Astrocyte (in vitro differentiated cells and primary cell): ENCODE measurements at places on chromosomes 1 and 21. TPM values are rescaled to one million over a fixed set of nuclear protein-coding genes. Genes with fewer than 3 reads are reported as not detected.

GRCh38 chr21:25506887-25507286 is 100.4 kb downstream of the MRPL39 start:
- no peak overlapping the region for H3K27ac ChIP-seq
- no peaks in the 10 kb centered on the region for H3K27me3 ChIP-seq
- DNase-seq = peak; percentile 63
- H3K4me1 ChIP-seq = peaks cover 4% of the 10 kb centered on the region
- H3K36me3 ChIP-seq = no peaks in the 10 kb centered on the region

- no peak overlapping the region for H3K27ac ChIP-seq
- H3K36me3 ChIP-seq = no peaks in the 10 kb centered on the region
- H3K4me3 ChIP-seq = no peak overlapping the region
- no peaks in the 10 kb centered on the region for H3K4me1 ChIP-seq
- H3K27me3 ChIP-seq = no peaks in the 10 kb centered on the region
These were observed 301.7 kb downstream of the GRIK1 start for GRCh38 chr21:29638138-29638537.

GRCh38 chr1:93549811-93550210 is 101.9 kb downstream of the FNBP1L start:
- H3K4me1 ChIP-seq = peaks cover 18% of the 10 kb centered on the region
- peaks cover 13% of the 10 kb centered on the region for H3K36me3 ChIP-seq
- no peak overlapping the region for H3K27ac ChIP-seq
- no peak for DNase-seq
- H3K4me3 ChIP-seq = no peak overlapping the region

- no peaks in the 10 kb centered on the region for H3K27me3 ChIP-seq
- no peak overlapping the region for H3K27ac ChIP-seq
- H3K4me1 ChIP-seq = peaks cover 4% of the 10 kb centered on the region
- peak; percentile 41 for DNase-seq
- H3K4me3 ChIP-seq = no peak overlapping the region
- no peaks in the 10 kb centered on the region for H3K36me3 ChIP-seq
These were observed 648.4 kb downstream of the PLA2G4A start for GRCh38 chr1:187477103-187477502.

- no peak overlapping the region for H3K27ac ChIP-seq
- no peaks in the 10 kb centered on the region for H3K36me3 ChIP-seq
- H3K4me1 ChIP-seq = peaks cover 7% of the 10 kb centered on the region
- H3K27me3 ChIP-seq = peaks cover 21% of the 10 kb centered on the region
- no peak overlapping the region for H3K4me3 ChIP-seq
These were observed 54.7 kb downstream of the UMODL1 start for GRCh38 chr21:42125571-42126544.

DNA sequence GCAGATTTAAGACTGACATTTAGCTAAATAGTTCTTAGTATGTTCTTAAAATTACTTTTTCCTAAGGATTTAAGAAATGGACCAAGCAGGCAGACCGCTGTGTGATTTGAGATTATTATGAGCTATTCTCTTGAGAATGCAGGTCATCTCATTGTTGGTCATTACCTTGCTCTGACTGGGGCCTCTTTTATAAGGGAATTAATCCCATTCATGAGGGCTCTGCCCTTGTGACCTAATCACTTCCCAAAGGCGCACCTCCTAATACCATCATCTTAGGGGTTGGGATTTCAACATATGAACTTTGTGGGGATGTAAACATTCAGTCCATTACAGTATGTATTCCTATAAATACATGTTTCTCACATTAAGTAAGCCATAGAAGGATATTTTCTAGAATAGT is 24.2 kb downstream of the OSBPL9 start:
- H3K27me3 ChIP-seq = no peaks in the 10 kb centered on the region
- H3K27ac ChIP-seq = no peak overlapping the region
- no peaks in the 10 kb centered on the region for H3K36me3 ChIP-seq
- H3K4me3 ChIP-seq = no peak overlapping the region

GRCh38 chr21:43323244-43324005 is 103.5 kb downstream of the SIK1 start:
- no peak overlapping the region for H3K4me3 ChIP-seq
- peaks cover 15% of the 10 kb centered on the region for H3K4me1 ChIP-seq
- no peak overlapping the region for H3K27ac ChIP-seq

- no peak overlapping the region for H3K27ac ChIP-seq
- no peaks in the 10 kb centered on the region for H3K4me1 ChIP-seq
- no peak overlapping the region for H3K4me3 ChIP-seq
- no peak for DNase-seq
These were observed 14.7 kb upstream of the SSX2IP start for GRCh38 chr1:84704872-84705417.

DNA sequence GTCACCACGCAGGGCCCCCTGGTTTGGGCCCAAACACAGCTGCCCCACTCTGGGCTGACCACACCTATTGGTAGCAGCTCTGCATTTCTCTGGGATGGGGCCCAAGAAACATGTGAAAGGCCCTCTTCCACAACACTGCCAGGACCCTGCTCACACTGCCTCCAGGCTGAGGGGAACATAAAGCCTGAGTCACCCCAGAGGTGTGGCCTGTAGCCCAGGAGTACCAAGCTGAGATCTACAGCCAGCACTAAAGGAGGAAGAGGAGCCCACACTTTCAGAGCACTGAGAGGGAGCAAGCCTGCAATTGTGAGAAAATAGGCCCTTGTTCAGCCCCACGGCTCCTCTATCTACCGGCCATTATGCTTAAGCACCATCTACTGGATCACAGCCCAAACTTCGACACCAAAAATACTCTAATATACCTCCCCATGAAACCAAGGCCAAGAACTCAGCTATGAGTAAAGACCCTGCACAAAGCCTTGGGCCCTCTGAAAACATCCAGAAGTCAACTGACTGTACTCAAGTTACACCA is 14.4 kb upstream of the OR2T10 start:
- H3K4me1 ChIP-seq = no peaks in the 10 kb centered on the region
- no peak overlapping the region for H3K27ac ChIP-seq
- no peak for DNase-seq
- no peaks in the 10 kb centered on the region for H3K36me3 ChIP-seq
- no peak overlapping the region for H3K4me3 ChIP-seq

DNA sequence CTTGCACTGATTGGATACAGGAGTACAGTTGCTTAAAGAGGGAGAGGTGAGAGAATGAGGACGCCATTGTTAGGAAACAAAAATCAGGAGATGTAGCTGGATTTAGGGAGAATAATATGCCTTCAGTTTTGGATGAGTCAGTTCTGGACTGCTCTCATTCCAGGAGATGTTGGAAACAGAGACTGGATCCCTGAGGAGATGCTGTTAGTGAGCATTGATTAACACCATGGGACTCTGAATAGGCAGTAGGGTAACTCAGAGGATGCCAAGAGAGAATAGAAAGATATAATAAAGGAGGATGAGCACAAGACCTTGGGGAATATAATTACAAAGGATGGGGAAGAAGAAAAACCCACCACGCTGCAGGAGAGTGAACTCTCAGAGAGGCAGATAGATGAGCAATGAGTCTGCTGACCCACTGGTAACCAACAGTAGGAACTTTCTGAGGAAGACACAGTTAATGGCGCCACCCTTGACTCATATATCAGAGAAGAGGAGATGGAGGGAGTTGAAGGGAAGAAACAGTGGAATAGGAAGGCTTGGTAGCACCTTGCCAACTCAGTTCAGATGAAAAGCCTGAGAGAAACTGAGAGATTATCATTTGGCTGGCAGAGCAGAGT is 10.5 kb downstream of the KCNJ15 start:
- no peaks in the 10 kb centered on the region for H3K36me3 ChIP-seq
- H3K27ac ChIP-seq = no peak overlapping the region

TMEM269 gene
- total RNA-seq = 0.07 and 0.09 TPM in 2 replicates

PTPN7 gene
- total RNA-seq = 0.58 and 0.75 TPM in 2 replicates

HDAC1 gene
- total RNA-seq = 94.1 and 99.6 TPM in 2 replicates

NR0B2 gene
- not detected in 2 replicates for total RNA-seq
